ENCODE measurements at places on chromosomes 16 and 17.

DNA sequence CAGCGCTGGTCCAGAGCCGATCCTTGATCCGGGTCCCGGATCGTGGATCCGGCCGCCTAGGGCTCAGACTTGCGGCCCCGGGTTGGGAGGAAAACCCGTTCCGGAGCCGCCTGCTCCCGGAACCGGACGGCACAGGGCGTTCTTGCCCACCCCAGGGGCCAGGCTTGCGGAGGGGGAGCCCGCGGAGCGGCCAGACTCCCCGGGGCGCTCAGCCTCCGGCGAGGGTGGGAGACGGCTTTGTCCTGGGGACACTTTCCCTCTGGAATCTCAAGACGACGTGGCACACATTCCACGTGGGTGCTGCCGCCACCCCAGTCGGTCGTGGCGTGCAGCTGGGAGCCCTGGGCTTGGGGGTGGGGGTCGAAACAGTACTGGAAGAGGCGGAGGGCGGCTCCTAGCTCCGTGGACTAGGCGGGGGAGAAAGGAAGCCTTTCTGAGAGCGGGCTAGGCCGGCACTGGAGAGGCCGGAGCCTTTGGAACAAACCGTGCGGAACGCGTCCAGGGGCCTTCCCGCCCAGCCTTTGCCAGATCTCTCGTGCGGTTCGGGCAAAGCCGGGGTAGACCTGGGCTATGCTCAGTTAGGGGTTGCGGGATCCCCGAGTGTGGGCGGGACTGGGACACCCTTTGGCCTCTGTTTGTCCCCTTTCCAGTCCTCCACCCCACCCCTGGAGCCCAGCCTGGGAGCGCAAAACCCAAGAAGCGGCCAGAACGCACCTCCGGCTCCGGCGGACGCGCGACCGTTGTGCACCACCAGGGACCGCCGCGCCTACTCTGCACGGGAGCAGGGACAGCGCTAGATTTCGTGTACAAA lies 26.5 kb downstream of the SREBF1 start:
- peak; percentile 76 for DNase-seq

GRCh38 chr16:5634666-5635180 lies 537.1 kb upstream of the EEF2KMT start:
- no peak for DNase-seq

DNA sequence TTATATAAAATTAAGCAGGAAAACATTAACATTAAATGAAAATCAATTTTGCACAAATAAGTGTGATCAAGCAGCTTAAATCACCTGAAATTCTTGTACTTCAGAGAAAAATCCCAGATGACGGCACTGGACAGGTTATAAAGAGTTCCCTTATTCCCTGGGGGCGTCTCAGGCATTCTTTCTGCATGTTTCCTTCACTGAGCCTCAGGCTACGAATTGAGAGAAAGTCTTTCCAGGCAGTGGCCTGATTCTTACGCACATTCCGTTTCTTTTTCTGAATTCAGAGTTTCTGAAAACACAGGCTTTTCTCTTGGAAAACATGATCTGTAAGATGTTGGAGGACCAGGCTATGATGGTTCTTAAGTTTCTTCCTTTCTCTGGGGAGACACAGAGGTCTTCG lies 22.1 kb upstream of the PITPNM3 start:
- no peak for DNase-seq

- no peak for DNase-seq
These were observed 10.0 kb downstream of the PITPNC1 start for GRCh38 chr17:67386965-67387551.

DNA sequence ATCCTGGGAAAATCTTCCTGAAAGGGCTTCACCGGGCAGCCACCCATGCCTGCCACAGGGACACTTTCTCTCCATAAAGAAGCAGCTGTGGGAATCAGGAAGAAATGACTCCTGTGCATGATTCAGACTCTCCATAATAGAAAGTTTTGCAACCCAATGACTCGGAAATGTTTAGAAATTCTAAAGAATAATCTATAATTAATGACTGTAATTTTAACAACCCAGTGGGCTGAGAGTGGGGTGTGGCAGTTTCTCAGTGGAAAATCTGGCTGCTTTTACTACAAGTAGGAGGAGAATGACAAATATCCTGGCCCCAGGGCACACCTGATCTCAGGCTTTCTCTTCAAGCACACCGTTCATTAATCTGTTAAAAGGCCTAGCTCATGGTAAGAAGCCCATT lies 25.7 kb downstream of the IRF8 start:
- no peak for DNase-seq

DNA sequence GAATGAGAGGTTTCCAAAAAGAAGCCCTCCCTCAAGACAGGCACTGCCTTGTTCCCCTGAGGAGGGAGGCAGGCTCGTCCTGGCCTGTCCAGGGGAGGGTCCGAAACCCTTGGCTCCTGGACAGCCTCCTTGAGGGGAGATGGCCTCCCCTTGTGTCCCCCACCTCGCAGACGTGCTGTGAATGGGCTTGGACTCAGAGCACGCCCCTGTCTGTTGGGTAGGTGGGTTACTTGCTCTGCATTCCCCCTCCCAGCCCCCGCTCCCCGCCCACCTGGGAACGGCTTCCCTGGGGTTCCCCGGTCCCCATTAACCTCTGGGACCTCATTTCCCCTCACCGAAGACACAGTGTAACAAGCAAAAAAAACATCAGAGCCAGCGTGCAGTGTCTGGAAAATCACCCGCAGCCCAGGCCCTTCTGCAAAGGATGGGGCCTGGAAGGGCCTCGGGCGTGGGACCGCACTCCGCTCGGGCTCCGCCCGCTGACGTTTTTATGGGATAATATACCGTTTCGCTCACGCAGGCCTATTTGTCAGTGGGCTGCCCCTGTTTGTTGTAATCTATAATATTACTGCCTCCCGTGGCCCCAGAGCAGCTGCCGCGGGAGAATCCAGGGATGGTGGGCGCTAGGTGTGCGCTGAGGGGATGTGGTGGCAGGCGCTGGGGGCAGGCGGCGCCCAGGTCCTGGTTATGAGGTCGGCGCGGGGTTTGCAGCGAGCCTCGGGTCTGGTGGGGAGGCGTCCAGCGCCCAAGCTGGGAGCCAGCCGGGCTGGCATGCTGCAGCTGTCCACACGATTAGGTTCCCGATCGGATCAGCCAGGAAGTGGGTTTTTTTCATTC lies 11.1 kb downstream of the BAHCC1 start:
- no peak for DNase-seq

GRCh38 chr17:33966410-33967059 lies 288.6 kb upstream of the CCL2 start:
- DNase-seq, result no peak

DNA sequence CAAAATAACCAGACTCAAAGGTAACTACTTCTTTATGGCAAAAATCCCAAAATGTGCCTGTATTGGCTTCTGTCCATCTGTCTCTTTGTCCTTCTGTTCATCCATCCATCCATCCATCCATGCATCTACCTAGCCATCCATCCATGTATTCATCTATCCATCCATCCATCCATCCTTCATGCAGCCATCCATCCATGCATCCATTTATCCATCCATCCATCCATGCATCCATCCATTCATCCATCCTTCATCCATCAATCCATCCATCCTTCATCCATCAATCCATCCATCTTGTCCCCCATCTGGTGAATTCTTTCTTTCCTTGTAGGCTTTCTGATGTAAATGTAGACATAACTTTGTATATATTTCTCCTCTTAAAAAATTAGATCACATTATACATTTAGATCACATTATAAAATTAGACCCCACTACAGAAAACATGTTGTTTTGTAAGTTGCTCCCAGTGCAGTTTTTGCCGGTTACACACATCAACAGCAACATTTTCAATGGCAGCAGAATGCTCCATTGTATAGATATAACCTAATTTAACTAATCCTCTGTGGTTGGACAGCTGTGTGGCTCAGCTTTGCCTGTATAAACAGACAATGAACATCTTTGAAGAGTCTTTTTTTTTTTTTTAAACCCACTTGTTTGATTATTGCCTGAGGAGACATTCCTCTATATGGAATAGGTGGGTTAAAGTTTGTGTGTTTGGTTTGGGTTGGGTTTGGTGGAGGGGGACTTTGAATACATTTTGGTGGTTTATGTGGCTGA lies 72.0 kb downstream of the MSI2 start:
- no peak for DNase-seq

DNA sequence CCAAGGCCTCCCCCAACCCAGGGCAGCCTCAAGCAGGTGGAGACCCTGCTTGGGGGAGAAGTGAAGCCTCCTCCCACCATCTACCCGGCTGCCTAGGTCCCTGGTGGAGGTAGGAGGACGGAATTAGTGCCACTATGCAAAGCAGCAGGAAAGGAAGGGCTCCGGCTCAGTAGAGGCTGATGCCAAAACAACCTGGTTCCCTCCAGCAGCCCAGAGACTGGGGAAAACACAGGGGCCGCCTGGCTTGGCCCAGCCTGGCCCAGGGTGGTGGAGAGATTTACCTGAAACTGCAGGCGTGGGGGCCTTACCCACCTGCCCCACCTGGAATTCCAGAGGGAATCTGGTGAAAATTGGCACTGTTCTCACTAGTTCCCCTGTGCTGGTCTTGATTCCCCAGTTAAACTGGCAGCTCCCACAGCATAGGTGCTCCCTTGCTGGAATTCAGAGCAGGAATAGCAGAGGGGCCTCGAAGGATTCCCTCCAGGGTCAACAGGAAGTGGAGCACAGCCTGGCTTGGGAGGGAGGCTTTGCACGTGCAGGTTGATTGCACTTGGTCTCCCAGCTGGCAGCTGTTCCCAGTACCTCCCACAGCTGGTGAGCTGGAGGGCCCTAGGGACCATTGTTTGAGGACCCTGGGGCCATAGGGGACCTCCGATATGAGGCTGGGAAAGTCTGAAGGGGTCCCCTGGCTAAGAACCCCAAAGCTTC lies 4.5 kb downstream of the CD79B start:
- DNase-seq, result no peak

DNA sequence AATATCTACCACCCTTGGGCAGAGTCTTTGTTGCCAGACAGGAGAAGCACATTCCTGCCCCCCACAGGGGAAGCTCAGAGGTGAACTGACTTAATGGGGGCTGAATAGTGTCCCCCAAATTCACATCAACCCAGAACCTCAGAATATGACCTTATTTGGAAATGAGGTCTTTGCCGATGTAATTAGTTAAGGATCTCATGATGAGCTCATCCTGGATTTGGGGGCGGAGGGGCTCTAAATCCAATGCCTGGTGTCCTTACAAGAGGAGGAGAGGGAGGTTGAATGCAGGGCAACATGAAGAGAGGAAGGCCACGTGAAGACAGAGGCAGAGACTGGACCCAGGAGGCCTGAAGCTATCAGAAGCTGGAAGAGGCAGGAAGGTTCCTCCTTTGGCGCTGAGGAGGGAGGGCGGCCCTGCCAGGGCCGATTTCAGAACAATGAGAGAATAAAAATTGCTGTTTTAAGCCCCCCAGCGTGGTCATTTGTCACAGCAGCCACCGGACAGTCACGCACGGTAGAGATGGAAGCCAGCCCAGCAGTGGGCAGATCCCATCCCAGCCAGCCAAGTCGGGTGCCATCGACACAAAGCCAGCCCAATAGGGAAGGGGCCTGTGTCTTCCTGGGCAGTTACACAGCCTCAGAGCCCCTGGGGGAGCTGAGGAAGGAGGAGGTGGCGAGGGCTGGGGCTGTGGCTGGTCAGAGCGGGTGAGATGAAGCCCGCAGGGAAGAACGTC lies 21.3 kb downstream of the C16orf74 start:
- DNase-seq, result no peak

All from frontal cortex (tissue), 4 donors.